Cardiac muscle cell (in vitro differentiated cells and primary cell): ENCODE measurements at places on chromosomes 6 and 20. TPM values are rescaled to one million over a fixed set of nuclear protein-coding genes. Genes with fewer than 3 reads are reported as not detected.

DNA sequence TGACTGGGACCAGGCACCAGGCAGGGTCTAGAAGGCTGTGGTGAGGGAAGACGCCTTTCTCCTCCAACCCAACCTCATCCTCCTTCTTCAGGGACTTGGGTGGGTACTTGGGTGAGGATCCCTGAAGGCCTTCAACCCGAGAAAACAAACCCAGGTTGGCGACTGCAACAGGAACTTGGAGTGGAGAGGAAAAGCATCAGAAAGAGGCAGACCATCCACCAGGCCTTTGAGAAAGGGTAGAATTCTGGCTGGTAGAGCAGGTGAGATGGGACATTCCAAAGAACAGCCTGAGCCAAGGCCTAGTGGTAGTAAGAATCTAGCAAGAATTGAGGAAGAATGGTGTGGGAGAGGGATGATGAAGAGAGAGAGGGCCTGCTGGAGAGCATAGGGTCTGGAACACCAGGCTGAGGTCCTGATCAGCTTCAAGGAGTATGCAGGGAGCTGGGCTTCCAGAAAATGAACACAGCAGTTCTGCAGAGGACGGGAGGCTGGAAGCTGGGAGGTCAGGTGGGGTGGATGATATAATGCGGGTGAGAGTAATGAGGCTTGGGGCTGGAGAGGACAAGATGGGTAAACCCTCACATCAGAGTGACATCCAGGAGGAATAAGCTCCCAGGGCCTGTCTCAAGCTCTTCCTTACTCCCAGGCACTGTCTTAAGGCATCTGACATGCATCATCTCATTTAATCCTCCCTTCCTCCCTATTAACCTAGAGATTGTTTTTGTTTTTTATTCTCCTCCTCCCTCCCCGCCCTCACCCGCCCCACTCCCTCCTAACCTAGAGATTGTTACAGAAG, 45.2 kb upstream of the TTPAL start:
- H3K4me1 ChIP-seq = no peaks in the 10 kb centered on the region
- peaks cover 3% of the 10 kb centered on the region for H3K27me3 ChIP-seq
- no peak overlapping the region for H3K27ac ChIP-seq
- no peak overlapping the region for H3K4me3 ChIP-seq
- no peak for DNase-seq

The LGSN gene
- total RNA-seq = not detected in 2 replicates

GRCh38 chr20:40503119-40503518, 185.9 kb downstream of the MAFB start:
- no peak overlapping the region for H3K4me3 ChIP-seq
- H3K27me3 ChIP-seq = no peaks in the 10 kb centered on the region
- no peak overlapping the region for H3K27ac ChIP-seq

DNA sequence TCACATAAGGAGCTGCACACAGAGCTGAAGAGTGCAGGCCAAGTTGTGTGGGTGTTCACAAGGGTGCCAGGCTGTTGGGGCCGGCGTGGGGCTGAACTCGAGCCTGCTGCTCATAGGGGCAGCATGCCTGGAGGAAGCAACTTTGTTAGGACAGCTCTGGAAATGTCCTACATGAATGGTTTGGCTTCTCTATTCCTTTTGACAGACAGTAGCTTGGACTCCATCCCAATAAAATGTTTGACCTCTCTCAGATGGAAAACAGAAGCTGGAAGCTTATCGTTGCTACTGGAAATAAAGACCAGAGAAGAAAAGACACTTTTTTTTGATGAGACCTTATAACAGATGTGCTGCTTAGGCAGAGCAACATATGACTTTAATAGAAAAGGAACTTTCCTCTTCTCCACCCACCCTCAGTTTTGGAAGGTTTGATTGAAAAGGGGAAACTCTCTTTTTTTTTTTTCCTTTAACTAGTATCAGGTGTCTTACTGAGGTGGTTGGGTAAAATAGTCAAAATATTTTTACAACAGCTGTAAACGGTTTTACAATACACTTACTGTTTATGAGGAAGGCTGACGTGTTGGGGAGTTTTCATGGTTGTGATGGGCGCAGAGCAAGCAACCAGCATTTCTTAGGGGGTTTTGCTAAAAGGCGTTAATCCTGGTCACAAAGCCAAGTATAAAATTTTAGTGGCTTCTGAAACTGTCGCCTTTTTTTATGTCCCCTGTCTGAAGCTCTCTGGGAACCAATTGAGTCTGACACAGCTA, 80.7 kb upstream of the EEF1E1 start:
- no peak overlapping the region for H3K4me3 ChIP-seq
- H3K36me3 ChIP-seq = no peaks in the 10 kb centered on the region
- no peak for DNase-seq

GRCh38 chr20:35199740-35200139, 26.8 kb upstream of the MMP24 start:
- no peak overlapping the region for H3K27ac ChIP-seq
- no peaks in the 10 kb centered on the region for H3K27me3 ChIP-seq
- DNase-seq = no peak
- H3K36me3 ChIP-seq = no peaks in the 10 kb centered on the region
- no peak overlapping the region for H3K4me3 ChIP-seq

The MEP1A gene
- total RNA-seq = not detected in 2 replicates

- no peak overlapping the region for H3K27ac ChIP-seq
- no peak for DNase-seq
- H3K36me3 ChIP-seq = peaks cover 22% of the 10 kb centered on the region
- H3K4me1 ChIP-seq = no peaks in the 10 kb centered on the region
These were observed 14.5 kb downstream of the NPEPL1 start for GRCh38 chr20:58706975-58707681.

The MATN4 gene
- total RNA-seq = not detected in 2 replicates

- no peak overlapping the region for H3K4me3 ChIP-seq
- H3K27me3 ChIP-seq = no peaks in the 10 kb centered on the region
- no peak for DNase-seq
- no peaks in the 10 kb centered on the region for H3K36me3 ChIP-seq
These were observed 8.6 kb downstream of the CD83 start for GRCh38 chr6:14126191-14126590.

DNA sequence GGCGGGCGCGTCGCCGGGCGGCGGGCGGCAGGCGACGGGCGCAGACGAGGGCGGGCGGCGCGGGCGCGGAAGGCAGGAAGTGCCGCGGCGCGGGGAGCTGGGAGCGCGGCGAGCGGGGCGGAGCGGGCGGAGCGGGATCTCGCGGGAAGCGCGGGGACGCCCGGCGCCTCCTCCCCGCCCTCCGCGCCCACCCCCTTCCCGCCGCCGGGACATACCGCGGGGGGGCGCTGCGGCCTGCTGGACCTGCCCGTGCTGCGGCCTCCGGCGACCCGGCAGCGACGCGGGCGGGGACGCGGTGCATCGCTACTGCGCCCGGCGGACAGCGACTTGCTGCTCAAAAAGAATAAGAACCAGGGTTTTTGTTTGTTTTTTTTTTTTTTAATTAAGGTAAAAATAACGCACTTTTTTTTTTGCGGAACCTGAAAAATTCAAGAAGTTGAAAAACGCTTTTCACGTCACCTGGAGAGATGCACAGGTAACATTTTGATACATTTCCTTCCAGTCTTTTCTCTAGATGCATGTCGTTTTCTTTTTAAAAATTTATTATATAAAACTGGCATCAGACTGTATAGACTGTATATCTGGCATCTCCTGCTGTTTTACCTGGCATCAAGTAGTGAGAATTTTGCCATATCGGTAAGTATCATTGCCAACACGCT, at the start of gene CENPB:
TSS of gene CENPB (minus strand) at position 76 of the 659 bp plus-strand sequence. CDS start 257 bp downstream, outside the sequence.
- peak within 1 kb of the TSS; percentile 47 for H3K4me3 ChIP-seq
- DNase-seq = peak; percentile 93
- peaks cover 4% of the 10 kb centered on the region for H3K27me3 ChIP-seq
- no peaks in the 10 kb centered on the region for H3K36me3 ChIP-seq

The GPX5 gene
- total RNA-seq = 0.30 and 1.1 TPM in 2 replicates

- H3K27me3 ChIP-seq = peaks cover 7% of the 10 kb centered on the region
- peak; percentile 90 for DNase-seq
- no peak overlapping the region for H3K27ac ChIP-seq
These were observed 11.3 kb downstream of the STMN3 start for GRCh38 chr20:63641792-63642523.

The OXT gene
- not detected in 2 replicates for total RNA-seq

The CUTA gene
- 304 and 348 TPM in 2 replicates for total RNA-seq

DNA sequence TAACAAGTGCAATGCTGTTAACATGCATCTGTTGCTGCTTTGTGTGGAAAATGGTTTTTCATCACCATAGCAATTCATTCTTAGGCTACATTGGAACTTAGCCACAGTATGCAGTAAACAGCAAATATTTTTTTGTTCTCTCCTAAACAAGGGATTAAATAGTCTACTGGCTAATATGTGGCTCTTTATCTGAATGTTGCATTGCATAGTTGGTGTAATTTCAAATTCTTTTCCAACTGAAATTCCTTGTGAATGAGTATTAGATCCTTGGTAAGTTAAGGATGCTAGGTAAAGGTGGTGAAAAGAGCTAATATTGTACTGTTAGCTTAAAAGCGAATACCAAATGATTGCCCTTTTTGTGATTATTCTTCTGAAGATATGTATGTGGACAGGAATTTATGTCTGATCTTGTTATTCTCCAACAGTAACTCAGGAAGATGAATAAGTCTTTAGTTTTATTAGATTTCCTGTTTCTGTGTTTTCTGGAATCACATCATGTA, 958 bp downstream of the MLIP start:
- DNase-seq = no peak
- no peaks in the 10 kb centered on the region for H3K36me3 ChIP-seq
- no peak overlapping the region for H3K4me3 ChIP-seq

The EDEM2 gene
- total RNA-seq = 40.1 and 42.1 TPM in 2 replicates

The C6orf136 gene
- total RNA-seq = 27.5 and 28.5 TPM in 2 replicates

The IPCEF1 gene
- total RNA-seq = 0.15 and 0.46 TPM in 2 replicates

DNA sequence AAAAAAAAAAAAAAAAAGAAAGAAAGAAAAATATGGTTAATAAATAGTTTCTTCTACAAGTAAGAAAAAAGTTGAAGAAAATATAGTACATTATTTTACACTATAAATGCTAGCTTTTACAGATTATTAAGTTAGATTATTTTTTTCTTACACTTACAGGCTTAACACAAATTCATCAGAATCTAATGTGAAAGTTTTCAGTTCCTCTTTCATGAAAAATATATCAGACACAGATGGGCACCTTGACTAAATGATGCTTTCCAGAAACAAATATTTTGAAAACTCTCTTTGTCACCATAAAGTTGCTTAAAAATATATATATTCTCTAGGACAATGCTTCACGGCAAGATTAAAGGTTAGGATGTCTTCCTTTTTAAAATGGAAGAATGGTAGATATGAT, 321.8 kb upstream of the HSF2 start:
- no peaks in the 10 kb centered on the region for H3K36me3 ChIP-seq
- DNase-seq = no peak
- no peak overlapping the region for H3K27ac ChIP-seq
- H3K4me1 ChIP-seq = no peaks in the 10 kb centered on the region
- no peaks in the 10 kb centered on the region for H3K27me3 ChIP-seq

DNA sequence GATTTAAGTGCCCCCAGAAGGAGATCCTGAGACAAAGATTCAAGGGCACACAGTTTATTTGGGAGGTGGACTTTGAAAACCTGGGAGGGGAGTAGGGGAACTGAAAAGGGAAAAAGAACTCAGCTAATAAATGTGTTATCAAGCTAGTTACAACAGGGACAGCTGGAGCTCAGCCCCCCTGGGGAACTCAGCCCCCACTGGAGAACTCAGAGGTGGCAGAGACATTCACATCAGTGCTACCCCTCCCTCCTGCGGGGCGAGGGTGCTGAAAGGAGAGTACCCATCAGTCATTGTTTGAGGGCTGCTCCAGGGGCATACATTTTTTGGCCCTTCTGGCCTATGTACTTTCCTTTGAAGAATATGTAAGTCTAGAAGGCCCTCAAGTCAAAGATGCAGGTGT, 101.4 kb downstream of the LRFN2 start:
- H3K36me3 ChIP-seq = no peaks in the 10 kb centered on the region
- no peak for DNase-seq
- H3K27me3 ChIP-seq = peaks cover 13% of the 10 kb centered on the region
- peaks cover 10% of the 10 kb centered on the region for H3K4me1 ChIP-seq
- no peak overlapping the region for H3K4me3 ChIP-seq

The C20orf141 gene
- not detected in 2 replicates for total RNA-seq

GRCh38 chr6:46103441-46104115, 26.2 kb upstream of the ENPP4 start:
- H3K27me3 ChIP-seq = no peaks in the 10 kb centered on the region
- no peaks in the 10 kb centered on the region for H3K36me3 ChIP-seq
- peak; percentile 1 for DNase-seq
- no peak overlapping the region for H3K27ac ChIP-seq

The LINC00237 gene
- total RNA-seq = not detected in 2 replicates

GRCh38 chr6:20605581-20605980, 71.3 kb downstream of the CDKAL1 start:
- no peaks in the 10 kb centered on the region for H3K27me3 ChIP-seq
- H3K4me3 ChIP-seq = no peak overlapping the region
- H3K27ac ChIP-seq = no peak overlapping the region
- no peaks in the 10 kb centered on the region for H3K36me3 ChIP-seq
- H3K4me1 ChIP-seq = no peaks in the 10 kb centered on the region
- no peak for DNase-seq

DNA sequence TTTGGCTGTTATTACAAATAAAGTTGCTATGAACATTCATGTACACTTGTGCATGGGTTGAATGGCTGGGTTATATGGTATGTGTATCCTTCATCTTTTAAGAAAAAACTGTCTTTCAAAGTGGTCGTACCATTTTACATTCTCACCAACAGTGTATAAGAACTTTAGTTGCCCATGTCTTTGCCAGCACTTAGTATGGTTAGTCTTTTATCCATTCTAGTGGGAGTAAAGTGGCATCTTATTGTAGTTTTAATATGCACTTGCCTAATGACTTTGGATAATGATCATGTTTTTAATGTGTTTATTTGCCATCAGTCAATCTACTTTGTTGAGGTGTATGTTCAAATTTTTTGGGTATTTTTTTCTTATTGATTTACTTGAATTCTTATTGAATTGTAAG, 32.5 kb upstream of the ECI2 start:
- no peak for DNase-seq
- H3K27ac ChIP-seq = no peak overlapping the region
- no peak overlapping the region for H3K4me3 ChIP-seq
- no peaks in the 10 kb centered on the region for H3K27me3 ChIP-seq
- no peaks in the 10 kb centered on the region for H3K36me3 ChIP-seq

- H3K27me3 ChIP-seq = no peaks in the 10 kb centered on the region
- no peaks in the 10 kb centered on the region for H3K4me1 ChIP-seq
- H3K27ac ChIP-seq = no peak overlapping the region
- no peak for DNase-seq
These were observed 21.9 kb upstream of the CD2AP start for GRCh38 chr6:47455533-47456209.

GRCh38 chr20:17940224-17940971, 28.2 kb downstream of the SNX5 start:
- DNase-seq = no peak
- H3K27me3 ChIP-seq = no peaks in the 10 kb centered on the region
- no peak overlapping the region for H3K4me3 ChIP-seq
- peak overlapping the region; percentile 29 for H3K27ac ChIP-seq
- peaks cover 37% of the 10 kb centered on the region for H3K36me3 ChIP-seq
